Activated T-cell treated with anti-CD3 and anti-CD28 coated beads for 1 hour (primary cell): ENCODE measurements at places on chromosomes 11 and 22.

DNA sequence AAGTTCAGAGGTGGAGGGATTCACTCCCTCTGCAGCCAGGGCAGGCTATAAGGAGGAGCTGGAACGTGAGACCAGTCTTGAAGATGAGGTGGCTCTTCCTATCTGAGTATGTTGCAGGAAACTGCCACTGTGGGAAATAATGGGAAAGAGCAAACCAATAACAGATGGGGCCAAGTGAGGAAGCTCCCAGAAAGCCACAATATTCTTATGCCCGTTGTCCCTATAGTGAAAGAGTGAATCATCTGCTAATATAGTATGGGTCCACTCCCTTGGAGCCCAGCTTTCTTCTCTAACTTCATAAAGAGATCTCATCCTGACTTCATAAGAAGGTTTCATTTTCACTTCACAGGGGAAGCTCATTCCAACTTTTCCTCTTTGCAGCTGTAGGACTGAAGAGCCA is 206.4 kb downstream of the BLID start:
- no peak for DNase-seq

- DNase-seq: no peak
These were observed 169.6 kb downstream of the MAML2 start for GRCh38 chr11:96173422-96173821.

DNA sequence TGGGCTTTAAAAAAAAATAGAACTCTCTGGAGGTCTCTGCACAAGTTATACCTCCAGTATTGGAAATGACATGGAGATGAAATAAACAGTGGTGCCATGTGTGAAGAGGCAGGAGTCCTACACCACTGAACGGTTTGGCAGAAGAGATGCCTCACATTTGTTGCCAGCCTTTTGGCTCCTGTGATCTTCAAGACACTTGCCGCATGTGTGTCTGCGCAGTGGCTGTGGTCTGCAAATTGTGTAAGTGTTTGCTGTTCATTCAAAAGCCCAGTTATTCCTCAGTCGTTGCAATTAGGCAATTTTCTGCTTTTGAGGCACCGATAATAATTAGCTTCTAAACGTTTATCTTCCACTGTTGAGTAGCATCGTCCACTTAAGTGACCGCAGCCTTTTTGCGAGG is 319.1 kb downstream of the BRD1 start:
- DNase-seq: no peak

DNA sequence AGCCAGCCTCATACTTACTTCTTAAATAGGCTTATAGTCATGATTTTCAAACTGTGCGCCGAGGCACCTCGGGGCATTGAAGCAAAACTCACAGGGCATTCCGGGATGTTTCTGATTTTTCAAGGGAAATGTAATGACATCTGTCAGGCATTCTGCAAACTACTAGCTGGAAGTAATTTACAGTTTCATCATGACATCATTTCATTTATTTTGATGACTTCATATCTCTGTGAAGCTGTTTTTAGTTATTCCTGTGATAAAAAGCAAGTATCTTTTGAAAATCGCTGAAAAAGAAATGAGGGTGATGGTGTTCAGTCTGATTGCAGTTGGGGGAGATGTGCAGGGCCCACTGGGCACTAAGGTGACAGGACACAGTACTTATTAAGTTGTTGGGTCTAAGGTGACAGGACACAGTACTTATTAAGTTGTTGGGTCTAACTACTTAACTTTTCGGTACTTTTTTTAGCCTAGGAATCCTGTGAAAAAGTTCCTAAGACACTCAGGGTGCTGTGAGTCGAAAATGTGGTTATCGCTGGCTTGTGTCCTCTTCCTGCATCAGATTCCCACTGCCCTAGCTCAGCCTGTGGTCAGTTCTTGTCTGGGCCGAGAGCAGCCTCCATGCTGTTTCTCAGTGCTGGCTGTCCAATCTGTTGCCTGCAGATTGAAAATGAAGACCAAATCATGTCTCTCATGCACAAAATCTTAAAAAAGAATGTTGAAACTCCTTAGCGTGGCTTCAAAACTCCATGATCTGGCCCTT is 42.6 kb downstream of the APLP2 start:
- no peak for DNase-seq

- peak; percentile 42 for DNase-seq
These were observed 1.7 kb downstream of the IL17REL start for GRCh38 chr22:50010676-50011446.

DNA sequence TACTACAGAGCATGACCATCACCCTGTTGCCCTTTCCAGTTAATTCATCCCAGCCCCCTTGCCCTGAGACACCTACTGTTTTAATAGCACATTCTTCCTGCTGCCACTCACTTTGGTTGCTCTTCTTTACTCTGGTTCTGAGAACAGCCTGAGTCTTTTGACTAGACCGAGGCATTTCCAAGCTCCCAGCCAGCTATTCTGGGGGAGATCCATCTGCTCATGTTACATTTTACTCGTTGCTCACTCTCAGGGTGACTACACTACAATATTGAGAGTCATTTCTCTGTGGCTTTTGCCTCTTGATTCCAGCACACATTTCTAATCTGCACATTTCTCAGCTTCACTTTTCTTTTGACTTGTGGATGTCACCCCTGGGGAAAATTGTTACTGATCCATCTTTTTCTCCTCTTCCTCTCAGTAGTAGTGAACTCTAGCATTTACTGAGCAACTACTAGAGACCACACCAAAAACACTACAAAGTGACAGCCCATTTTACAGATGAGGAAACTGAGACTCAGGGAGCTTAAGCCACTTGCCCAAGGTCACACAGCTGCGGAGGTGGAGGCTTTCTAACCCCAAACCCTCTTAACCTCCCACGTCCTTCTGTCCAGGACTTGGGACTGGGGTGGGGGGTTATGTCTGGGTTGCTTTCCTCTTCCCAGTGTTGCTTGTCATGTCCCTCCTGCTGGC is 117.8 kb downstream of the C11orf91 start:
- DNase-seq: no peak

- no peak for DNase-seq
These were observed 114.9 kb downstream of the KCNQ1 start for GRCh38 chr11:2559527-2560311.

DNA sequence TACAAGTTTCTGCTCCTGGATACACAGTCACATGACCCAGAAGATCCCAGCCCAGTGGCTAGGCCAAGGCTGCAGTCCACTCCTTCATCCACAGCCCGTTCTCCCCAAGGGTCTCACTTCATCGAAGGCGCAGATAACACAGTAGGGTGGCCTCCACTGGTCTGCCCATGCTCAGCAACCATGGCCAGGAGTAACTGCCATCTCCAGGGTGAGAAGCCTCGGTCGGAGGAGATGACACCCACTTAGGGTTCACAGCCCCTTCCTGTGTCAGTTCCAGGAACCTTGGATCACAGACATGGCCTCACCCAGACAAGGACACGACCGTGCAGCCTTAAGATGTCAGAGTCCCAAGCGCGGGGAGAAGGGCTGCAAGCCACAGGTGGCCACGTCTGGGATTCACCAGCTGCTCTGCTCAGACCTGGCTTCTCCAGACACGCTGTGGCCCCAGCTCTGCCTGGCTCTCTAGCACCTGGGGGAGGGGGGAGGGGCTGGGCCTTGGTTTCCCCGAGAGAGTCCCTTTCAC is 2.6 kb downstream of the BET1L start:
- no peak for DNase-seq

- no peak for DNase-seq
These were observed 9.7 kb downstream of the IMMP1L start for GRCh38 chr11:31499576-31500178.
